ENCODE measurements at places on chromosomes 5 and 9.

DNA sequence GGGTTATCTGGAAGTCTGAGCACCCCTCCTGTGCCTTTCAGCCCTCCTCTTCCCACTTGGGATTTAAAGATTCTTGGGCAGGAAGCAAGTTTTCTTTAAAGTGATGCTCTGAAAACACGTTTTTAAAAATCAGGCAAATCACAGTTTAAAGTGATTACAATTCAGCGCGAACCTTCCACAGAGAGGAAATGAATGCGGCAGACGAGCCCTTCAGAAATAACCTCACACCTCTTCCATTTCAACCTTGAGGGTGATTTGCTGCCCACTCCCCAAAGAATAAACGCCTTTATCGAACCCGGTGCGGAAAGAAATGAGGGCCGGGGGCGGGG is 2.3 kb upstream of the EFNA5 start:
- H3K4me1 ChIP-seq: peaks cover 33% of the 10 kb centered on the region
- DNase-seq: no peak
- no peaks in the 10 kb centered on the region for H3K36me3 ChIP-seq

GRCh38 chr5:172646716-172647285 is 5.7 kb downstream of the NEURL1B start:
- H3K4me3 ChIP-seq: no peak overlapping the region
- H3K4me1 ChIP-seq: peaks cover 51% of the 10 kb centered on the region
- no peaks in the 10 kb centered on the region for H3K36me3 ChIP-seq
- DNase-seq: peak; percentile 62
- H3K27me3 ChIP-seq: peaks cover 17% of the 10 kb centered on the region
- peak overlapping the region; percentile 55 for H3K27ac ChIP-seq

- 0 out of 2 replicates have a peak overlapping the region, but pooled peaks have one; percentile 64 for H3K27ac ChIP-seq
- no peak overlapping the region for H3K4me3 ChIP-seq
- H3K27me3 ChIP-seq: no peaks in the 10 kb centered on the region
- H3K4me1 ChIP-seq: peaks cover 22% of the 10 kb centered on the region
- DNase-seq: no peak
These were observed 109.9 kb upstream of the IFNE start for GRCh38 chr9:21592063-21592338.

DNA sequence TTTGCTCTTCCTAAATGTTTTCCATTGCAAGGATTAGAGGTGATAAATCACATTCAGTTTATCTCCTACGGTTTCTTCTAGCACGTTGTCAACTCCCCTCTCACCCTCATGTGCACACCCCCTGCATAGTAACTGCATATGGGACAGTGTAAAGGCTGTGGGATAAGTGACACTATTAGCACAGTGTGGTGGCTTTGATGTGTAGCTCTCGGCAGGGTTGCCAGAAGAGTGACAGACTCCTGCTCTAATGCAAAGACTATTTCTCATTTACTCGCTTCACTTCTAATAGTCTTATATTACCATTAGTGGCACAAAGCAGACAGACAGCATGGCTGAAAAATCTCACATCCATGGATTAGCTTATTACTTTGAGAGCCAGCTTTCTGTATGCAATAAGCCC is 454.6 kb downstream of the CETN3 start:
- DNase-seq: no peak
- H3K27ac ChIP-seq: no peak overlapping the region
- H3K4me1 ChIP-seq: peaks cover 12% of the 10 kb centered on the region
- no peaks in the 10 kb centered on the region for H3K27me3 ChIP-seq

- H3K27me3 ChIP-seq: peaks cover 9% of the 10 kb centered on the region
- H3K27ac ChIP-seq: no peak overlapping the region
- no peaks in the 10 kb centered on the region for H3K36me3 ChIP-seq
- H3K4me3 ChIP-seq: peak overlapping the region; percentile 71
- DNase-seq: no peak
These were observed 508 bp upstream of the NME5 start for GRCh38 chr5:138139781-138140090.

DNA sequence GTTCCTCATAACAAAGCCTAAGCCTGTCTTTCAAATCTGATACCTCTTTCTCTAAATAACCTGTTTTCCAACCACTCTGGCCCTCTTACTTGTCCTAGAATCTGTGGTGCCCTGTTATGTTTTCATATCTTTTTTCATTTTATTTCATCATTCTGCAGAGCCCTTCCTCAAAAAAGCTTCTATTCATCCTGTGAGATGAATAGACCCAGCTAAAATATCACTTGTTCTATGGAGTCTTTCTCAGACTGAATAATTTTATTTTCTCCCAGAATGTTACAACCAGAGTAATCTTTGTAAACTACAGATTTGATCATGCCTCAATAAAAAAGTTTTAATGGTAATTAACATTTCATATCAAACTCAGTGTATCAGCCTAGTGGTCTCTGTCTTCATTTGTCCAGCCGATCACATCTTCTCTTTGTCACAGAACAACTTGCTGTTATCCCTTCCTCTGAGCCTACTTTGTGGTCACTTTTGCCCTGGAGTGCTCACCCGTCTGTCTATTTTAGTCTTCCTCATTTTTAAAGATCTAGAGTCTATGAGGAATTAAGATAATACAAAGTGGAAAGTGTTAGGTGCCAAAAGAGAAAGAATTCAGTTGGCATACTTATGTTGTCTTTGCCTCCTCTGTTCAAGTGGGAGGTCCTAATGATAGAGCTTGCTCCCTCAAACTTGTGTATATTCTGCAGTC is 77.8 kb downstream of the ZCCHC7 start:
- H3K27ac ChIP-seq: no peak overlapping the region
- no peaks in the 10 kb centered on the region for H3K27me3 ChIP-seq
- H3K4me1 ChIP-seq: peaks cover 63% of the 10 kb centered on the region
- DNase-seq: no peak

DNA sequence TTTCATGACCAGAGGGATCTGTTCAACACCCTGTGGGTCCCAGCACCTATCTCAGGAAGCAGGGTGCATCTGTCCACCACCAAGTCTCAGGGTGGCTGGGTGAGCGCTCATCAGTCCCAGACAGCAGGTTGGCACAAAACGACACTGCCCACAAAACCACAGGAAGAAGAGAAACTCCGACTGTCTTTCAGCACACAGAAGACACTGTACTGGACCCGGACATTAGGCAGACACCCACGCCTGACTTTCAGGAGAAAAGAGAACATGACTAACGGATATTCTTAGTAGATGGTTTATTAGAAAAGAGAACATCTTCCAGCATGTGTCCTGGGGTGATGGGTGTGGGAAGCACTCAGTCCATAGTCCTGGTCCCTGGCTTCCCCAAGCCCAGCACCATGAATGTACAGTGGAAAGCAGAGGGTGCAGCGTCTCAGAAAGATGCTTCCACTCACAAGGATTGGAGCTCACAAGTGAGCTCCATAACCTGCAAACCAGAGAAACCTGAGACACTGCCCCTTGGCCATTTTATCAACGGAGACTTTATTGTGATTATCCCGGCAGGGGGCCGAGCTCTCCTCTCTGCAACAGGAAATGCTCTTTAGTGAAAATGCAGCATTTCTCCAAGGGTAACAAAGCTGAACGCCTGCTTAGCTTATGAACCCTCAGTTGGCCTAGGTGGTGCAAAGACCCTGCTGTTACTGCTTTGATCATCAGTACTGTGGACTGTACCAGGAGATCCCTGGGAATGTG is 35.8 kb upstream of the LCP2 start:
- no peaks in the 10 kb centered on the region for H3K27me3 ChIP-seq
- H3K4me3 ChIP-seq: peak overlapping the region; percentile 47
- H3K27ac ChIP-seq: peak overlapping the region; percentile 96
- H3K36me3 ChIP-seq: no peaks in the 10 kb centered on the region

Data from WTC11 (cell line).